ENCODE measurements at places on chromosomes 2 and 18. TPM values are rescaled to one million over a fixed set of nuclear protein-coding genes. Genes with fewer than 3 reads are reported as not detected.

STK36 gene
- 16.7 TPM for total RNA-seq

SULT1C2 gene
- total RNA-seq: not detected

SERPINB8 gene
- 10.8 TPM for total RNA-seq

EMILIN2 gene
- total RNA-seq: 14.5 TPM

ECEL1 gene
- total RNA-seq: not detected

- ATAC-seq: no peak
These were observed 125.9 kb downstream of the ACOXL start for GRCh38 chr2:110858135-110858725.

GRCh38 chr2:160394153-160394552 lies 99.5 kb downstream of the RBMS1 start:
- no peak for ATAC-seq

- ATAC-seq: peak; percentile 87
These were observed 251.9 kb downstream of the TTC32 start for GRCh38 chr2:19649785-19650380.

DNA sequence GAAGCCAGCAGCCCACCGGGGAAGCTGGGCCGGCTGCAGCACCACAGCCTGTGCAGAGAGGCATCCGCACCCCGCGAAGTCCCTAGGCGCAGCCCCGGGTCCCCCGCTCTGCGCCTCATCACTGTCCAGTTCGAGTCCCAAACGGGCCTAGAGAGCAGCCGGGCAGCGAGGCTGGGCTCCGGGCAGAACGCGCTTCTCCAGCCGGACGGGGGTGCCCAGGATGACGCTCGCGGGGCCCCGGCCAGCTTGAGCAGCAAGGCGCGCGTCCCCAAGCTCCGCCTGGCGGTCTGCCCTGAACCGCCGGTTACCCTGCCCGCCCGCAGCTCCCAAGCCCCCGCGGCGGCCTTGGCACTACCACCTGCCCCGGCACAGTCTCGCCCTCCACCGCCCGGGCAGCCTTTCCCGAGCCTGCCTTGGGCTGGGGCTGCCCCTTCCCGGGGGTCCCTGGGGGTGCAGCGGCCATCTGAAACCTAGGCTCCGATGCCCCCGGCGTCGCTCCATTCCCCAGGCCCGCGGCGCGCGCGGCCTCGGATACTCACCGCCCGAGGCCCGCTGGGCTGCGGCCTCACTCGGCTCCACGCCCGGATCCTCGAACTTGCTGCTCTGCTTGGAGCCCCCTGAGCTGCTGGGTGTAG lies 591 bp downstream of the SLC16A14 start:
- peak; percentile 46 for ATAC-seq

DNA sequence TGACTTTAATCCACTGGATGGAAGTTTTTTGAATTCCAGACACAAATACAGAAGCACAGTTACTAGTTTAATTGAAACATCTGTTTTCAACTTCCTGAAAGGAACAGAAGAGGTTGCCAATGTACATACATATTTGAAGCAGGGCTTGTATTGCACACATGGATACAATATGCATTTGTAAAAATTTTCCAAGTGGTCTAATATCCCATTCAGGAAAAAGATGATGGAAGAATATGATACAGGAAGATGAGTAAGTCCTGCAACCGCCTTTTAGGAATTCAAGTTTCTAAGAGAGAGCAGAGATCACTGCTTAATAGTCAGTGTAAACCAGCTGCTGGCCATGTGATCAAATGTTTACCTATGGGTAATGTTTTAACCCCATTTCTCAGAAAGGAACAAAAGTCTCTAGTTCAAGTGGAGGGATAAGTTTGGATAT lies 265.4 kb downstream of the TRIB2 start:
- no peak for ATAC-seq

DNA sequence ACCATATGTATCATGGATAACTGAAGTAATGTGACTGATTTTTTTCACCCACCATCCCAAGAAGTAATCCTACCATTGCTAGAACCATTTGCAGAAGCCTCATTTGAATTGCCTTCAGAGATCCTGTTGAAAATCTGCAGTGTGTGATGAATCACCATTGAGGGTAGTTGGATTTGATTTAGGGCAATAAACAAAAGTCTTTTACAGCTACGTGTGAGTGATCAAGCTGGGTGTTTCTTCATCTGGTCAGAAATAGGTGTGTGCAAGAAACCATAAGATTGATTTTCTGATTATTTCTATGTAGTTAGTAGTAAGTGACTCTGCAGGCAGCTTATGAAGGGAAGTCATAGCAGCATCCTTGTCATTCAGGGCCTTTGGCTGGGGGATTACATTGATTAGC lies 159.6 kb downstream of the MGAT5 start:
- no peak for ATAC-seq

GRCh38 chr18:37322492-37323035 lies 243.0 kb downstream of the CELF4 start:
- peak; percentile 30 for ATAC-seq
